ENCODE measurements at places on chromosomes 3 and 15.

- no peak for DNase-seq
These were observed 8.4 kb downstream of the ST6GAL1 start for GRCh38 chr3:186938716-186939115.

- DNase-seq, result no peak
These were observed 21.2 kb upstream of the CLK3 start for GRCh38 chr15:74594455-74594854.

DNA sequence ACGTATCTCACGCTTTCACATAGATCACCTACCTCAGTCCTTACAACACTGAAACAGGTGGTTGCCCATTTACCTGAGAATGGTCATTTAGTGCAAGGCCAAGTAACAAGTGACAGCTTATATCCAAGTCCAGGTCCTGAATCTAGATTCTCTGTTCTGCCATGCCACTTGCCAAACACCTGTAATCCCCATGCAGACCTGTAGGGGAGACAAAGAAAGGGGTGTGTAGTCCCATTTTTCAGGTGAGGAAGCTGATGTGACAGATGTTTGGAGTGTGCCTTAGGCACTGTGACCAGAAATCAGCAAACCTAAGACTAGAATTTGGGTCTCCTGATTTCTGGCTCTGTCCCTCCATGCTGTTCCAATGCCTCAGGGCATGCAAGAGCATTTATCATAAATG is 12.7 kb downstream of the ZNF35 start:
- DNase-seq, result no peak

DNA sequence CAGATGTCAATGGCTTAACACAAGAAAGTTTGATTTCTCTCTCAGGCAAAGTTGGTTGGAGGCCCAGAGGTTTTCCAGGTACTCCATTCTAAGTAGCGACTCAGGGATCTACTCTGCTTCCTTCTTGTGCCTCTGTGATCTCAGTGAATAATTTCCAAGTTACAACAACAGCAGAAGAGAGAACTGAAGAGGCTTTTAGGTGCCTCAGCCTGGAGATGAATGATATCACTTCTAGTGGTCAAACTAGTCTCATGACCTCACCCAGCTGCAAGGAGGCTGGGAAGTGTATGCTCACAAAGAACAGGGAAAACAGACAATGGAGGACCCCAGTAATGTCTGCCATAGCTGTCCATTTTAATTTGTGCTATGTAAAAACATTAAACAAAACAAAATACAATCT is 4.6 kb upstream of the PRICKLE2 start:
- no peak for DNase-seq

- DNase-seq, result no peak
These were observed 109.6 kb upstream of the THRB start for GRCh38 chr3:24604215-24604614.

- no peak for DNase-seq
These were observed 2.2 kb upstream of the CRTAP start for GRCh38 chr3:33111581-33111980.

DNA sequence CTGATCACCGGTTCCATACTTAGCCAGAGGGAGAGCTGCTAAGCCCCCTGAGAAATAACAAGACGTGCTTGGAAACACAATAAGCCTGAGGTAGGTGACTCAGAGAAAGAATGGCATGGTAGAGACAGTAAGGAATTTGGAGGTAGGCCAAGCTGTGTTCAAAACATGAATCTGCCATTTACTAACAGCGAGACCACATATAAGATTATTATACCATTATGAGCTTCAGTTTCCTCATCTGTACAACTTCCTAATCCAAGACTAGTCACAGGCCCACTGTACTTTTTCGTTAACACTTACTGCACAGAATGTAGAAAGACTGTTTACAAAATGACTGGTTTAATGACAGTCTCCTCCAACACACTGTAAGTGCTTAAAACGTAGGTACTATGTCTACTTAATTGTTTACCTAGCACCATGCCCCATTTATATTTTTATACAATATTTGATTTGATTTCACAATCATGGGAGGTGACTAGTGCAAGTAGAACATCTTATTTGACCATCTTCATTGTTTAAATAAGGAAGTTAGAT is 25.7 kb downstream of the ATOSA start:
- DNase-seq, result no peak

- no peak for DNase-seq
These were observed 132.9 kb downstream of the MAGI1 start for GRCh38 chr3:65905771-65906170.

DNA sequence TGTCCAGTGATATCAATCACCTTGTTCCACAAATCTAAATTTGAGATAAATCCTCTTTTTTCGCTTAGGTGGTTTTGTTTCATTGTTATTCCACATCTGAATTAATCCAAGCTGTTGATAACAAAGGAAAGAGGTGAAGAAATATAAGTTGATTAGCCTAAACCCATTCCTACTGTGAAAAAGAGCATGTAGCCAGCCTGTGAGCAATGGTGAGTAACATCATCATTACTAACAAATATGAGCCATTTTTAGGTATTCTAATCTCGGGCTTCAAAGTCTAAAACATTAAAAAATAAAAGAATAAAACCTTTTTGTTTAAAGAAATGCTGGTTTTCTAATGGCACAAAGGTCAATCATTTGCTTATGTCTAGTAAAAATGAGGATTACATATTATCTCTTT is 52.1 kb upstream of the P3H2 start:
- no peak for DNase-seq

DNA sequence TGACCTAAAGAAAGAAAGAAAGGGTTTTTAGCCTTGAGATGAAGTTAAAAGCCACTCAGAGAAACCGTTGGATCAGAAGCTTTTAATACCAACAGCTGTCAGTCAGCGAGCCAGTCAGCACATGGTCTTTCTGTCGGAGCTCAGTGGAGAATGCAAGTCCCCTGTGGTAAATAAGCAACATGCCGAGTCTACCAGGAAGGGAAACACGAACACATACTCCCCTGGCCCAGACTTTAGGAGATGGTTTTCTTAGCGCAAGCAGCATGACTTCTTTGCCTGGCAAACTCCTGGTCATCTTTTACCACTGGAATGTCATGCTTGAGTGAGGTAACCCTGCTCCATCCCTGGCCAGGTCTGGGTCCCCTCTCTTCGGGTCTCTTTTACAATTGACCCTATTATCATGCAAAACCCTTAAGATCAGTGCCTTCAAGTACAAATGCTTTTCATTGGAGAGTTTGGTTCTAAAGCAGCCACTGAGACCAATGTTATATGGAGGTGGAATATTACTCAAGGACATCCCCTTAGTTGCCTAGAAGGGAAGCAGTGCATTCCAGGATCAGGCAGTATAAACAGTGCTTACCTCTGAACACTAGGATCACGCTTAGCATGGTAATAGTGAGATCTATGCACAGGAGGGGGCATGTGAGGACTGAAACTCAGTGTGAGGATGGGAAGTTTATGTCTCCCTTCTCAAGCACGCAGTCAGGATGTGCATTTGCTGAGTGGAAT is 28.2 kb downstream of the SLCO3A1 start:
- DNase-seq, result no peak

DNA sequence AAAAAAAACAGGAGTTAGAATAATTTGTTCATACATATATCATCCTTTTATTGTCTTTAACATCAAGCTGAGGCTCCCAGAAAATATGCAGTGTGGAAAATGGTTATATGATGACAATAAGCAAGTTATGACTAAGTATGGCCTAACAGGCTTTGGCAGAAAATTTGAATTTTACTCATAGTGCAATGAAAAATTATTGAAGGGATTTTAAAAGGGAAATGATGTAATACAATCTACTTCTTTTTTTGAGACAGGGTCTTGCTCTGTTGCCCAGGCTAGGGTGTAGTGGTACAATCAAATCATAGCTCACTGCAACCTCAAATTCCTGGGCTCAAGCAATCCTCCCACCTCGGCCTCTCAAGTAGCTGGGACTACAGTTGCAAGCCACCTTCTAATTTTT is 78.7 kb downstream of the FAIM start:
- DNase-seq, result no peak

GRCh38 chr3:119294696-119295671 is 801 bp downstream of the ARHGAP31 start:
- DNase-seq, result no peak

- DNase-seq, result no peak
These were observed 28.3 kb downstream of the AQR start for GRCh38 chr15:34941185-34941698.

DNA sequence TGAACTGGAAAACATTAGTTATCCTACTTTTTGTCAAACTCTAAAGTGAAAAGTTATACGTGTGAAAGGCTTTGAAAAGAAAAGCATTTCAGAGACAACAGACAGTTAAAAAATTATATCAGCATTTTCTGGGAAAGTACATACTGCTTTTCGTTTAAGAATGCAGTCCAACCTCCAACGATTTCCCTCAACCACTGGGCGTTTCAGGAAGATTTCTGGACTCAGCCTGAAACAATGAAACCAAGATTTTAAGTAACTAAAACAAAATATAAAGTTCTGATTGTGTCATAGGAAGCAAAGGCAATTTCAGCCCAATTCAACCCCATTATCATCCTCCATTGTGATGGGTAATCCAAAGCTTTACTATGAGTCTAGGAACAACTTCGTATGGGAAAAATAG is 110.7 kb downstream of the PLD1 start:
- no peak for DNase-seq

- DNase-seq, result no peak
These were observed 36.4 kb downstream of the CLASP2 start for GRCh38 chr3:33681667-33682066.

DNA sequence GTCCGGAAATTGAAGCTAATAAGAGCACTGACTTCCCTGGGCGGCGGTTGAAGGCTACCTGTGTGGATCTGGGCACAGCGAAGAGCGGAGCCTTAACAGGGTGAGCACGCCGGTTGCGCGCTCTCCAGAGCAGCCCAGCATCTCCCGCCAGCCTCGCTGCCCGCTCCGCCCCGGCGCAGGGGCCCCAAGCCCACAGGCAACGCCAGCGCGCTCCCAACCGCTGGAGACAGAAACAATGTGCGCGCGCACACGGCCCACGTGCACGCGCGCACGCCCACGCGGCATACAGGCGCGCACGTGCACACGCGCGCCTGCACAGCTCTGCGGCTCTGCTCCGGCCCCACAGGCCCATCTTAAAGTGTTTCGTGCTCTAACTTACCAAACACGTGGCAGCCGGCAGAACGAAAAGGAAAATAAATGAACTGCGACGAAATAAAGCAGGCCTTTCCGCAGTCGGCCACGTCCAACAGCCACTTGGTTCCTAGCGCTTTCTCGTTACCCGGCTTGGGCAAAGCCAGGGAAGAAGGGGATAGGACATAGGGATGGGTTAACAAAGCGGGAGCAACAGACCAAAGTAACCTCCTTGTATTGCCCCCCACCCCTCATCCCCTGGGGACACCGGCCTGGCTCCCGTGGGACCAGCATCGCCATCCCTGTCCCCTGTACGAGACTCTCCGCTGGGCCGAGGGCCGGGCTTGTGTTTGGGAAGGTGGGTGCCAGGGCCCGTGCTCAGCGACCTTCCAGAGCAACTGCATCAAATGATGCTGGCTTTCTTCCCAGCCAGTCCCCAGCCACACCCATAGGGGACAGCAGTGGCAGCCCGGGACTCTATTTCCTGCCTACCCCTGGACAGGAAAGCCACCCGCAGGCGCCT is 203.7 kb downstream of the ABHD5 start:
- DNase-seq, result no peak

DNA sequence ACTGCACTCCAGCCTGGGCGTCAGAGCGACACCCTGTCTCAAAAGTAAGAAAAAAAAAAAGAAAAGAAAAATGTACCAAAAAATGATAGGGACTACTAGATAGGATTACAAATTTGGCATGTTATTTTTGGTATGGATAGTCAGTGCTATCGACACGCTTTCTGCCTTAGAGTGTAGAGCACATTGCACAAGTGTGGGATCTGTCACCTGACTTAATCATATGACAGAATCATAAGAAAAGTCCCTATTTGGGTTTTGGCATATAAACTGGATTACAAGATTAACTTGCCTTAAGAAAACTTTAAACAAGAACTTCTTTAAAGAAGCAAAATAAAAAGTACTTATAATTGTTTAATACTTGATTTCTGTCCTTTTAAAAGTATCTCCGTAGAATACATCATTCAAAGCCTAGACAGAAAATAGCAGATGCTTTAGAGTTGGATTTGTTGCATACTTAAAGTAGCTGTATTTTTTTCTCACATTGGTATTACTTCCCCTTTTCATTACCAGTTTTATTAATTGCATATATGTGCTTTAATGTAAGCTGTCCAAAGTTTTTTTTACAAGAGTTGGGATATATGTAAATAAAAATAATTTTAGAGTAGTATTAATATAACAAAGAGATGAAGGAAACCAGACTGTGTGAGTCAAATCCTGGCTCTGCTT is 7.8 kb downstream of the ATP6V1A start:
- DNase-seq, result no peak

DNA sequence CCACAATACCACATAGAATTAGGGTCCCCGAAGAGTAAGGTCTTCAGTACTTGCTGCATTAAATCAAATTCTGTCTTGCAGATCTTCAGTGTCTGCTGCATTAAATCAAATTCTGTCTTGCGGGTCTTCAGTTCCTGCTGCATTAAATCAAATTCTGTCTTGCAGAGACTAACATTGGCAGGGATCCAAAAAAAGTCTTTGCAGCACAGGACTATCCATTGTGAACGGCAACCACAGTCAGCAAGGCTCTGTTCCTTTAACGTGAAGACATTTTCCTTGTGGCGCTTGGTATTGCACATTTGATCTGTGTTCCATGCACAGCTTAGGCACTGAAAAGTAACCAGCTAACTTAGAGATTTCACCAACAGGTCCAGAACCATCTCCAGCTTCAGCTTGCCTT is 46.8 kb upstream of the POMGNT2 start:
- no peak for DNase-seq

GRCh38 chr3:29922992-29923746 is 642.3 kb downstream of the RBMS3 start:
- DNase-seq, result no peak

DNA sequence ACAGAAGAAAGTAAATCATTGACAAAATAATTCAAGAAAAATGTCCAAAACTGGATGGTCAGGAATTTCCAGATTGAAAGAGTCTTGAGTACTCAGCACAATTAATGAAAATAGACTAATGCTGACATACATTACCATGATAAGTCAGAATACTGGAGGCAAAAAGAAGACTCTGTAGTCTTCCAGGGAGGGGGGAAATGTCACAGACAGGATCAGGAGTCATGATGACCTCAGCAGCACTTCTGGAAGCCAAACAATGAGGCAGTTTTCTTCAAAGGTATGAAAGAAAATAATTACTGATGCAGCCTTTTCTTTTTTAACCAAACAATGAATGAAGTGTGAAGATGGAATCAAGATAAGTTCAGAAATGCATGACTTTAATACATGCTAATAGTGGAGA is 30.1 kb upstream of the SLC22A13 start:
- DNase-seq, result no peak

DNA sequence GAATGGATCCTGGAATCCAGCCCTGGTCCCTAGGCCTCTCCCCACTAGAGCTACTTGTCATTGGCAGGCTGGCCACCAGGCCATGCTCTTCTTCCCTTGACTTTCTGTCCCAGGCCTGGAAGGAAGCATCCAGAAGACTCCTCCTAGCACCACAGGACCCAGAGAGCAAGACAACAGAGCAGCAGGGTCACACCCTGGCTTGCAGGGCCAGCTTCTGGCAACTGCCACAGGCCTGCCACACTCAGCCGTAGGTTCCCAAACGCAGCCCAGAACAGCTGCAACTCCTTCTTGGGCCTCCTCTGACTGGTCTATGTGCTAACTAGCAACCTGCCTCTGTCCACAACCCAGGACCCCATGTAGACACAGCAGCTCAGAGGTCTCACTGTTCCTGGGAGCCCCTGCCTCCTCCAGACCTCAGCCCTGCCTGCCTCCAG is 36.8 kb upstream of the RPL32 start:
- DNase-seq, result no peak

All from NCI-H2171 (cell line).